ENCODE measurements at places on chromosomes 7 and 10. TPM values are rescaled to one million over a fixed set of nuclear protein-coding genes. Genes with fewer than 3 reads are reported as not detected.

Gene PAPOLB
- not detected for total RNA-seq

Gene PHF14
- total RNA-seq = 52.3 TPM

DNA sequence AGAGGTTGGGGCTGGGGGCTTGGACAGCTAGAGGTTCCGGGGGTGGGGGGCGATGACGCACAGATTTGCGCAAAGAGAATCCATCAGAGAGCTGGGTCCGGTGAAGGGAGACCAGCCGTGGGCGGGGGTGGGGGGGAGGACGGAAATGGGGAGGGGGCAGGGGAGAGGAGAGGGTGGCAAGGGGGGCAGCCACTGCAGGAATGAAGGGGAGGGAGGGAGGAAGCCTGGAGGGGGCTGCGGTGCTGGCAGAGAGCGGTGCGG is 1.2 kb upstream of the VGF start:
- H3K4me3 ChIP-seq = no peak overlapping the region
- DNase-seq = no peak
- peaks cover 48% of the 10 kb centered on the region for H3K4me1 ChIP-seq
- H3K27ac ChIP-seq = no peak overlapping the region
- peaks cover 50% of the 10 kb centered on the region for H3K27me3 ChIP-seq

Gene AKR1E2
- 3.9 TPM for total RNA-seq

DNA sequence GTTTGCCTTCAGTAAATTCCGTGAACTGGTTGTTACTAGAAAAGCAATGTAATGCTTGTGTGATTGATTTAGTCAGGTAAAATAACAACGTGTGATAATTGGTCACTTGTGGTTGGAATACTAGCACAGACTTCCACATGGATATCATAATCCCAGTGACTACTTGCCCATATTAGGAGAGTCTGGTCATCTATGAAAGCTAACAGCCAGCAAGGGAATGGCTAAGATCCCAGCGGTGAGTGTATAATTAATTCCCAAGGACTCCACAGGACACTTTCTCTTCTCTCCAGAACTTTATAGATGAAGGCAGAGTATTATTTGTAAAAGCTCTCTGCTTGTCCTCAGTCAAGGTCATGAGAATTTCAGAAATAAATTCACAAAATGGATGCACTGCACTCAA is 662.6 kb upstream of the TEX47 start:
- H3K36me3 ChIP-seq = no peaks in the 10 kb centered on the region
- no peak for DNase-seq
- no peaks in the 10 kb centered on the region for H3K4me1 ChIP-seq
- H3K27ac ChIP-seq = no peak overlapping the region
- no peaks in the 10 kb centered on the region for H3K27me3 ChIP-seq
- no peak overlapping the region for H3K4me3 ChIP-seq

DNA sequence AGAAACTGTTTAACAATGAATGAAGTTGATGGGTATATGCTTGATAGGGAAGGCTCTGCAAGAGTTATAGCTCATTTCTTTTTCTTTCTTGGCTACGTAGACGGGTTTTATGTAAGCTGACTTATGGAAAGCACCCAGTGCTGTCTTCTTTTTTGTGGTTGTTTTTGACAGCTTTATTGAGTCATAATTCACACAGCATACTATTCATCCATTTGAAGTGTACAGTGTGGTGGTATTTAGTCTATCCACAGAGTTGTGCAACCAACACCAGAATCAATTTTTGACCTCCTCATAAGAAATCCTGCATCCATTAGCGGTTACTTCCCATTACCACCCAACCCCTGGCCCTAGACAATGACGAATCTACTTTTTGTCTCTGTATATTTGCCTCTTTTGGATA is 240.6 kb upstream of the KIAA1217 start:
- H3K27ac ChIP-seq = no peak overlapping the region
- no peaks in the 10 kb centered on the region for H3K4me1 ChIP-seq
- no peaks in the 10 kb centered on the region for H3K27me3 ChIP-seq
- H3K4me3 ChIP-seq = no peak overlapping the region

Gene HECW1
- total RNA-seq = not detected

Gene PLEKHS1
- 0.81 TPM for total RNA-seq

DNA sequence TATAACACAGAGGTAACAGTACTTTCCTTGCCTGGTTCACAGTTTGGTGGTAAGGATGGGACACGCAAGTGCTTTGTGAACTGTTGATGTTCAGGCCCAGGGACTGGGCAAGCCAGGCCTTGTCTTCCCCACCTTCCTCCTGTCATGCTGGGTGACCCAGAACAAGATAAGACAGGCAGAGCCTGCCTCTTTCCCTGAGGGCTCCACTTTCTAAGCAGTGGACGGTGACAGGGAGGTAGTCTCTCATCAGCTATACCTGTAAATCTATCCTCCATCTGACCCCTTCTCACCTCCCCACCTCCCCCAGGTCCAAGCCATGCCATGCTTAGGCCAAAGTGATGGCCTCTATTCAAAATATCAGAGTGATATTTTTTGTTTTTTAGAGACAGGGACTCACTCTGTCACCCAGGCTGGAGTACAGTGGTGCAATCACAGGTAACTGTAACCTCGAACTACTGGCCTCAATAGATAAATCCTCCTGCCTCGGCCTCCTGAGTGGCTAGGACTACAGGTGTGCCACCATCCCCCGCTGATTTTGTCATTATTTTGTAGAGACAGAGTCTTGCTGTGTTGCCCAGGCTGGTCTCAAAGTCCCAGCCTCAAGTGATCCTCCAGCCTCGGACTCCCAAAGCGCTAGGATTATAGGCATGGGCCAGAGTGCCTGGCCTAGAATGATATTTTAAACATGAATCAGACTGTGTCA is 42.8 kb downstream of the PDLIM1 start:
- H3K4me3 ChIP-seq = no peak overlapping the region
- peaks cover 4% of the 10 kb centered on the region for H3K4me1 ChIP-seq
- no peak overlapping the region for H3K27ac ChIP-seq
- DNase-seq = no peak
- H3K27me3 ChIP-seq = no peaks in the 10 kb centered on the region

- peaks cover 9% of the 10 kb centered on the region for H3K27me3 ChIP-seq
- no peak overlapping the region for H3K4me3 ChIP-seq
- DNase-seq = no peak
- H3K36me3 ChIP-seq = no peaks in the 10 kb centered on the region
- H3K4me1 ChIP-seq = no peaks in the 10 kb centered on the region
These were observed 33.1 kb upstream of the HMX3 start for GRCh38 chr10:123102673-123103072.

- no peaks in the 10 kb centered on the region for H3K4me1 ChIP-seq
- DNase-seq = no peak
- peaks cover 21% of the 10 kb centered on the region for H3K27me3 ChIP-seq
- H3K36me3 ChIP-seq = no peaks in the 10 kb centered on the region
- no peak overlapping the region for H3K4me3 ChIP-seq
These were observed 150.0 kb upstream of the LAMB4 start for GRCh38 chr7:108280136-108280535.

GRCh38 chr7:80856769-80857168 is 62.1 kb downstream of the SEMA3C start:
- DNase-seq = no peak
- no peak overlapping the region for H3K27ac ChIP-seq
- no peaks in the 10 kb centered on the region for H3K4me1 ChIP-seq
- no peak overlapping the region for H3K4me3 ChIP-seq

- peaks cover 3% of the 10 kb centered on the region for H3K27me3 ChIP-seq
- no peaks in the 10 kb centered on the region for H3K4me1 ChIP-seq
- no peak overlapping the region for H3K27ac ChIP-seq
- H3K36me3 ChIP-seq = no peaks in the 10 kb centered on the region
These were observed 230.5 kb upstream of the AUTS2 start for GRCh38 chr7:69367780-69368179.

Gene KIAA1217
- total RNA-seq = 1.0 TPM

- no peak for DNase-seq
- no peak overlapping the region for H3K27ac ChIP-seq
- H3K4me3 ChIP-seq = no peak overlapping the region
- no peaks in the 10 kb centered on the region for H3K36me3 ChIP-seq
These were observed 114.0 kb downstream of the BBS9 start for GRCh38 chr7:33243319-33243881.

GRCh38 chr7:38699471-38699870 is 68.3 kb upstream of the AMPH start:
- H3K27me3 ChIP-seq = peaks cover 22% of the 10 kb centered on the region
- no peak overlapping the region for H3K27ac ChIP-seq
- H3K4me1 ChIP-seq = no peaks in the 10 kb centered on the region
- DNase-seq = no peak
- H3K4me3 ChIP-seq = no peak overlapping the region

- H3K27ac ChIP-seq = no peak overlapping the region
- H3K4me1 ChIP-seq = peaks cover 5% of the 10 kb centered on the region
- no peak for DNase-seq
- no peaks in the 10 kb centered on the region for H3K36me3 ChIP-seq
- H3K4me3 ChIP-seq = no peak overlapping the region
These were observed 154.0 kb downstream of the PLXDC2 start for GRCh38 chr10:19970256-19970655.

DNA sequence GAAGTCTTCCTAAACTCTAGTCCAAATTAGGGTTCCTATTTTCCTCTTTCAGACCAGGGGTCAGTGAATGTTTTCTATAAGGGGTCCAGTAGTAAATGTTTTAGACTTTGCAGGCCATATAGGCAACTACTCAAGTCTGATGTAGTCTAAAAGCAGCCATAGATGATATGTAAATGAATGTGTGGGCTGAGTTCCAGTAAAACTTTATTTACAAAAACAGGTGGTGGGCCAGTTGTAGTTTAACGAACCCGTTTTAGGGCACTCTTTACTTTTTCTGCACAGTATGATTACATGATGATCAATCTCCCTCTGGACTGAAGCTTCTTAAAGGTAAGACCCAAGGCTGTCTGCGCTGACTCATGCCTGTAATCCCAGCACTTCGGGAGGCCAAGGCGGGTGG is 243.6 kb downstream of the CAMK1D start:
- H3K4me1 ChIP-seq = peaks cover 51% of the 10 kb centered on the region
- H3K4me3 ChIP-seq = no peak overlapping the region
- no peak for DNase-seq

Gene MYL10
- total RNA-seq = not detected

DNA sequence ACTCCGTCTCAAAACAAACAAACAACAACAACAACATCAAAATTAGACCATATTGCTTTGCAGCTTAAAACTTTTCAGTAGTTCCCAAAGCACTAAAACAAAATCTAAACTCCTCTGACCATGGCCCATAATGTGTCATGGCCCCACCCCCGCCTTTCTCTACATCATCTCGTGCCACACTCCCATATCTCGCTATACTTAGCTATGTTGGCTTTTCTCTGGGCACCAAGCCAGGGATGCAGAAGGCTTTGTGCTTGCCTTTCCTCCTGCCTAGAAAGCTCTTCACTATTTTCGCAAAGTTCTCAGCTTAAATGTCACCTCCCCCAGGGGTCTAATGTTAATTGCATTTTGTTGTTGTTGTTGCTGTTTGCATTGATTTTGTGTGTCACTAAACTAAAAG is 15.1 kb upstream of the SLC16A12 start:
- no peak overlapping the region for H3K27ac ChIP-seq
- H3K4me1 ChIP-seq = no peaks in the 10 kb centered on the region
- DNase-seq = no peak
- H3K36me3 ChIP-seq = no peaks in the 10 kb centered on the region
- H3K4me3 ChIP-seq = no peak overlapping the region

GRCh38 chr7:105209870-105210269 is 178.9 kb downstream of the SRPK2 start:
- H3K4me1 ChIP-seq = peaks cover 82% of the 10 kb centered on the region
- peak overlapping the region; percentile 66 for H3K4me3 ChIP-seq
- DNase-seq = no peak
- H3K36me3 ChIP-seq = no peaks in the 10 kb centered on the region

Gene PCDH15
- not detected for total RNA-seq

DNA sequence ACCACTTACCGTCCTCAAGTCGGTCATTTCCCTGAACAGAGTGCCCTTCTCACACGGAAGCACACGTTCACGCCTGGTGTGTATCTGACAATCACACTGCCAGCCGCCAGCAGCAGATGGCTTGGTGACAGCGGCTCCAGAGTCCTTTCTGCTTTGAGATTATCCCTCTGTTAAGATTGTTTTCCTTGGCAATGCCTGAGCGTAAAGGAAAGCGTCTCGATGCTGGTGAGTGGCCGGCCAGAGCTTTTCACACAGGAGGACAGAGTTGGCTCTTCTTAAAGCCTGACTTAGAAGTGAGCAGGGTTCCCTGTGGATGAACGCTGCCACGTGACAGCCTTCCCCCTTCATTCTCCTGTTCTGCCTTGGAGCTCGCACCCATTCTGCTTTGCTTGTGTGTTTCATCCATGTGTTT is 22.1 kb upstream of the PRKAR1B start:
- H3K36me3 ChIP-seq = no peaks in the 10 kb centered on the region
- H3K4me1 ChIP-seq = peaks cover 3% of the 10 kb centered on the region
- no peaks in the 10 kb centered on the region for H3K27me3 ChIP-seq
- DNase-seq = no peak
- no peak overlapping the region for H3K27ac ChIP-seq

DNA sequence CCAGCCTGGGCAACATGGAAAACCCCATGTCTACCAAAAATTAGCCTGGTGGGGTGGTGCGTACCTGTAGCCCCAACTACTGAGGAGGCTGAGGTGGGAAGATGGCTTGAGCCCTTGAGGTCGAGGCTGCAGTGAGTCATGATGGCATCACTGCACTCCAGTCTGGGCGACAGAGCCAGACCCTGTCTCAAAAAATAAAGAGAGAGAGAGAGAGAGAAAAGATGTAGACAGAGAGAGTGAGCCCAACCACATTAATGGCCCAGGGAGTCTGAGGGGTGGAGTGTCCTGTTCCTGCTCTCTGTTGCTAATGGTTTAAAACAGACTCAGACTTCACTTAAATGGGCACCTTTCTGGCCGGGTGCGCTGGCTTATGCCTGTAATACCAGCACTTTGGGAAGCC is 455.7 kb upstream of the GALNT17 start:
- peaks cover 53% of the 10 kb centered on the region for H3K4me1 ChIP-seq
- no peak overlapping the region for H3K4me3 ChIP-seq
- H3K36me3 ChIP-seq = no peaks in the 10 kb centered on the region
- peaks cover 11% of the 10 kb centered on the region for H3K27me3 ChIP-seq

DNA sequence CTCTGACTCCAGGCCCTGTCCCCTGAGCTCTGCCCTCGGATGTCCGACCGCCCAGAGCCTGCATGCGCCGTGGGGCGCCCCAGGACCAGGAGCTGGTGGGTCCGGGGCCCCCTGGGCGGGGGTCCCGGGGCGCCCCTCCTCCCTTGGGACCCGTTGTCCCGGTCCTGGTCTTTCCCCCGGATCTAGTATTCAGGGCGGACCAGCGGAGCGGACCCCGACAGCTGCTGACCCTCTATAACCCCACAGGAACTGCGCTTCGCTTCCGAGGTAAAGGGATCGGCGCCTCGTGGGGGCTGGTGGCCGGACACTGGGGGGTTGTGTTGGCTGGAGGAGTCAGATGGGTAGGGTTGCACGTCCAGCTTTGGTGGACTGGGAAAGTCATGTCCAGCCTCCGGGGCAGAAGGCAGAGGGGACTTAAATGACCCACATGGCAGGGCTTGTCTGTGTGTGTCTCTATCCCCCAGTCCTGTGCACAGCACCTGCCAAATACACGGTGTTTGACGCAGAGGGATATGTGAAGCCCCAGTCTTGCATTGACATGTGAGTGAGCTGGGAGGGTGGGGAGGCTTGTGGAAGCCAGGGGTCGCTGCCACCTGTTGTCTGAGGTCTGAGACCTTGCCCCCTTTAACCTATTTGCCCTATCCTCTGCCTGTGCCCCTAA is 520 bp downstream of the MOSPD3 start:
- H3K27ac ChIP-seq = no peak overlapping the region
- H3K27me3 ChIP-seq = no peaks in the 10 kb centered on the region
- peak overlapping the region; percentile 92 for H3K4me3 ChIP-seq
- no peak for DNase-seq

Data from natural killer cell treated with Interleukin-12 subunit alpha and Interleukin-12 subunit beta and Interleukin-15 and Interleukin-18, amount 100 ng/mL, for 72 hours (primary cell).